ENCODE measurements at places on chromosomes 2 and 18.

GRCh38 chr2:233244818-233245217 is 6.7 kb upstream of the ATG16L1 start:
- DNase-seq: no peak

- DNase-seq: no peak
Observed at GRCh38 chr18:59783138-59783537, 85.9 kb upstream of the CCBE1 start.

DNA sequence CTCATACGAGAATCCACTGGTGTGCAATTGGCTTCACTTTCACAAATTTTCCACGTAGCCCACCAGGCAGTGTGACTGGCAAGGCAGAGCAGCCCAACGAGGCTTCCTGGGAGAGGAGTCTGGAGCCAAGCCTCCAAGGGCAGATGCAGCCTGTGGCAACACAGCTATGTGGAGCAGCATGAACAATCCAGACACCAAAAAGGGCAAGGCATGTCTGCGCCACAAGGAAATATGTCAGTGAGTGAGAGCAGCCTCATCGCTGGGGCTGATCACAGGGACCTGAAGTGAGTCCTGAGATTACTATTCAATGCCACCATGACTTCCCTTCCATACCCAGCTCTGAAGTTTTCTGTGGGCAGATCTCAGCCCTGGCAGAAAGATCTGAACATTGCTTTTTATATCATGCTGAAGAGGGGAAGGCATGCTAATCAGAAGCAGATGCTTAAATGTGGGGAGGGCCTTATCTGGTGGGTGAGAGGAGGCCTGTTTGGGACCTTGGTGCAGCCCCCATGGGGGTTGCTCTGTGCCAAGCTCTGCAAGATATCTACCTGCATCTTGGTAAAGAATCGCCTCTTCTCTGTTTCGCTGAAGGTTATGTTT is 40.0 kb upstream of the PUM2 start:
- no peak for DNase-seq

DNA sequence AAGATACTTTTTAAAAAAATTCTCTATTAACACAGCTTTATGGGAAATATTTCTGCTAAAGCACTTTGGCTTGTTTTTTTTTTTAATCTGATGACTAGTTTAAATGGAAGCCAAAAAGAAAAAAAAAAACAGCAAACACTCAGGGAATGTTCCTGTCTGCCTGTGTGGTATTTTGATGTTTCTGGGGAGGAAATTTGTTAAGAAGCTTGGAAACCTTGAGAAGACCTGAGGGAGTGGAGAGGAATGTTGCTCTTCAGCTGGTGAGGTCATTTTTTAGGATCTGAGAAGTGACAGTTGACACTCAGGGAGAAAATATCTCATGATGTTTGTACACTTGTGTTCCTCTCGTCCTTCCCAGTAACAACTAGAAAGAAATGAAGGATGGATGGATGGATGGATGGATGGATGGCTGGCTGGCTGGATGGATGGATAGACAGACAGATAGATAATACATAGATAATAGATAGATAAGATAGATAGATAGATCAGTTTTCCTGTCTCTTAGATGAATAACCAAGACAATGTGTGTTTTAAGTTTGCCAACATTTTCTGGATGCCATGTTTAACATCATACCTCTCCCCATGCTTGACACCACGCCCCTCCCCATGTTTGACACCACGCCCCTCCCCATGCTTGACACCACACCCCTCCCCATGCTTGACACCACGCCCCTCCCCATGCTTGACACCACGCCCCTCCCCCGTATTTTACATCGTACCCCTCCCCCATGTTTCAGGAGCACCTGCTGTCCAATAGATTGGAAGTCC is 84.8 kb downstream of the CTIF start:
- DNase-seq: no peak

DNA sequence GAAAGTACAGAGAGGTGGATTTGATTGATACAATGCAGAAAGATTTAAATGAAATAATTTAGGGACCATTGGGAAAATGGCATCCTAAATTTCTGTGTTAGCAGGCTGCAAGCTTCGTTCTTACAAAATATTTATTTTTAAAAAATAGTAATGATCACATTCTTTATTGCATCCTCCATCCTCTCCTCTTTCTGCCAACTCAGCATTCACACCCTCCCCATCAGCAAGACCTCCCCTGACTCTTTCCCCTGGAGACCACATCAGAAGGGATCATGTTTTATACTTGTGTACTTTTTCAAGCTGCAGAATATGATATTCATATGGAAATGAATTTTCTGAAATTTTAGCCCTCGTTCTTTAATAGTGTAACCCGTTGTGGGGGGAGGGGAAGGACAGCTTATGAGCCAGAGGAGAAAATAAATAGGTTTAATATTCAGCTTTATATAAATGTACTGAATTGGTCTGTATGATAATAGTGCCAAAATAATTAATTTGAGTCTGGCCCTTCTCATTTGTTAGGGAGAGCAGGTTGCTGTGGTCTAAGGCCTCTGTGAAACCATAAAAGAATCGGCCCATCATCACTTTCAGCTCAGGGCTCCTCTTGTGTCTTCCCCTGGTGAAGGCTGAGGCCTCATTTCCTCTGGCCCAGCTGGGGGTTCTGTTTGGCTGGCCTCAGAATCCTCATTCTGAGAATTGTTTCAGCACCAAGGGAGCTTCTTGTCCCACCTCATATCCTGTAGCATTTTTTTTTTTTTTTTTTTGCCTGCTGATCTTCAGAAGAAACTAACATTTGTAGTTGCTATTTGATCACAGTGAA is 330.8 kb downstream of the TXNL1 start:
- no peak for DNase-seq

- DNase-seq: no peak
Observed at GRCh38 chr18:7766346-7766745, 199.2 kb downstream of the PTPRM start.

- no peak for DNase-seq
Observed at GRCh38 chr2:13919981-13920382, 712.5 kb upstream of the LRATD1 start.

GRCh38 chr2:7840651-7841380 is 841.0 kb upstream of the ID2 start:
- no peak for DNase-seq

GRCh38 chr2:10424051-10424450 is 24.1 kb downstream of the ODC1 start:
- no peak for DNase-seq

DNA sequence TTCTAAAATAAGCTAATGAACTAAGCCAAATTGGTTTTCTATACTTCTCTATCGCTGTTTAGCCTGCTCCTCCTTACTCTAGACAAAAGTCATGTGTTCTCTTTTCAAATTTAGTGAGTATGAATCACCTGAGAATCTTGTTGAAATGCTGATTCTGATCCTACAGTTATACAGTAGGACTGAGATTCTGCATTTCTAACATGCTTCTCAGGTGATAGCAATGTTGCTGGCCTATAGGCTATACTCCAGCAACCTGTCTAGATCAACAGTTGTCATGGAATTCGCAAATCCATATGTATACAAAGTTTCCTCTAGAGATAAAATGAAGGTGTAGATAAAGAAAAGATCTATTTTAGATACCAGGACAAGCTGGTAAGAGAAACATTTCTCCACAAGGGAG is 62.9 kb downstream of the MEMO1 start:
- no peak for DNase-seq

DNA sequence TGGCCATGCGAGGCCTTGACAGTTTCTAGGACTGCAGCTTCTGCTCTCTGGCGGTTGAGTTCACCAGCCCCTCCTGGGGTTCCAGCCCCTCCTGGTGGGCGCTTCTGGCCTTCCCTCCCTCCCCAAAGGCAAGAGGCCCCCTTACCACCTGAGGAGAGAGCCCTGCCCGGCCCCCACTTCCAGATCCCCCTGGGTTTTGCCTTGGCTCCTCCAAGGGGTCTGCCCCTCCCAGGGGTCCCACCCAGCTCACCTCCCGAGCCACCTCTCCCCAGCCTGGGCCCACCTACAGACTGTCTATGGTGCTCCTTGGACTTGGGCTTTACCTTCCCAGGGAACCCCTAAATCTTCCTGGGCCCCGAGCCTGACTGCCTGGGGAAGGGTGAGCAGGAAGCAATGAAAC is 264.5 kb downstream of the ATAD2B start:
- DNase-seq: no peak

- DNase-seq: no peak
Observed at GRCh38 chr2:26678035-26678434, 14.5 kb upstream of the KCNK3 start.

- no peak for DNase-seq
Observed at GRCh38 chr18:43847164-43848091, 570.1 kb upstream of the SYT4 start.
